ENCODE measurements at places on chromosomes 16 and 17.
A peak's percentile ranks its signal among the peaks of the same experiment; 100 is the strongest.

DNA sequence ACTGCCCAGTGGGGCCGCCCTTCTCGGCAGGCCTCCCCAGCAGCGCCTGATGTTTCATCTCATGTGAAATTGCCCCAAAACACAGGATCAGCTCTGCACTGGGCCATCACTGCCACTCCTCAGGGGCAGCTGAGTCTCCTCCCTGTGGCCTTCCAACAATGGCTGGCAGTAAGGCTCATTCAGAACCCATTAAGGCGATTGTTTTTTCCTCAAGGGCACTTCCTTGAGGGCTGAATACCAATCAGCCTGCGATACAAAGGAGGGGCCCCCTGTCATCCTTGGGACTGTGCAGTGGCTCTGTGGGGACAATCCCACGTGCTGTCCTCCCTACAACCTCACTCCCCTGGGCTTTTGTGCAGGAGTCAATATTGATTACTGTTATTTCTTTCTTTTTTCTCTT is 47.5 kb downstream of the XYLT1 start:
- DNase-seq = no peak

- DNase-seq = no peak
Observed at GRCh38 chr17:30377574-30378240, 1.0 kb upstream of the CPD start.

DNA sequence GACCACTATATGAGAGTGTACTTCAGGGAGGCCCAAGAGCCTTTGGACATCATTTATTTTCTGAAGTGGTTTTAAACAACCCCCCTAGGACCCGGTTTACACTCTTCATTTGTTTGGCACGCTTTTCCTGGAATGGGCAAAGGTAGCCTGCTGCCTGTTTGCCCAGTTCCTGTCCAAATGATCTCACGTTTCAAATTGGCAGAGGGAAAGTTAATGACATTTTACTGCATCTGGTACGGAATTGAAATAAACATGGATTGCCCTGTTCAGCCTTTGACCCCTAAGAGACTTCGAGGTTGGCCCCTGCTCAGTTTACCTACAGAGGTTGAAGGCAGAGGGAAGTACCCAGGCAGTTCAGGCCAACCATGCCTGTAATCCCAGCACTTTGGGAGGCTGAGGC is 5.8 kb upstream of the RPRML start:
- no peak for DNase-seq

DNA sequence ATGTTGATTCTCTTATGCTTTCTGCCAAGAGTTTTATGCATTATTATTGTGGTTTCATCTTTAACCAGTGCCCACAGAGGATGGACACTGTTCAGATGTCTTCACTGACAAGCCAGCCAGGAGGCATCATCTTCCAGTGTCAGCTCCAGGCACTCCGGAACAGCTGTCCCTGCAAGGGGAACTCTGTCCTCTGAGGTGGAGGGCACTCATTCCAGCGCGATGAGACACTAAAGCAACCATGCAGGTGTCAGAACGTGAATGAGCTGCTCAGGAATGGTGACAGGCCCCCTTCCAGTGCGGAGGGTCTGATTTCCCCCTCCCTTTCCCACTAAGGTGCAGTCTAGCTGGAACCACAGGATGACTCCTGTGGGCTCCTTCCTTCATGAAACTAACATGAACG is 117.5 kb downstream of the NOG start:
- DNase-seq = no peak

GRCh38 chr17:77745702-77746101 is 212.8 kb upstream of the TNRC6C start:
- DNase-seq = no peak

GRCh38 chr16:11111150-11111549 is 144.9 kb downstream of the SOCS1 start:
- no peak for DNase-seq

DNA sequence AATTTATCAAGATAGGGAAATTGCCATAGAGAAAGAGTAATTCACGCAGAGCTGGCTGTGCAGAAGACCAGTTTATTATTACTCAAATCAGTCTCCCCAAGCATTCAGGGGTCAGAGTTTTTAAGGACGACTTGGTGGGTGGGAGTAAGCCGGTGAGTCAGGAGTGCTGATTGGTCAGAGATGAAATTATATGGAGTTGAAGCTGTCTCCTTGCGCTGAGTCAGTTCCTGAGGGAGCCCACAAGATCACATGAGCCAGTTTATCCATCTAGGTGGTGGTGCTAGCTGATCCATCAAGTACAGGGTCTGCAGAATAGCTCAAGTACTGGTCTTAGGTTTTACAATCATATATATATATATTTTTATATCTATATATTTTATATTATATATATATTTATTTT is 6.0 kb upstream of the AQP8 start:
- DNase-seq = no peak

DNA sequence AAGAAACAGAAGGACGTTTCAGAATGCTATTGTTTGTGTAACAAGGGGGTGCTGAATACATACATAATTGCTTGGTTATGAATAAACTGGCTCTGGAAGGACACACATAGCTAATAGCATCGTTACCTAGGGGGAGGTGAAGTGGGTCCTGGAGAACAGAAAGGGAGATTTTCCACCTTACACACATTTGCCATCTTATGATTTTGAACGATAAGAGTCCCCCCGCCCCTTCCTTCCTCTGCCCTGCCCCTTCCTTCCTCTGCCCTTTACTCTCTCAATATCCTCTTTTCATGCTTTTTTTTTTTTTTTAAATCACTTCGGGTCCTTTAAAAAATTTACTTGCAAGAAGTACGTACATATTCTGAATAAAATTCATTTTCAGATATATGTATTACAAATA is 902 bp upstream of the DHRS7B start:
- DNase-seq = peak; percentile 46

DNA sequence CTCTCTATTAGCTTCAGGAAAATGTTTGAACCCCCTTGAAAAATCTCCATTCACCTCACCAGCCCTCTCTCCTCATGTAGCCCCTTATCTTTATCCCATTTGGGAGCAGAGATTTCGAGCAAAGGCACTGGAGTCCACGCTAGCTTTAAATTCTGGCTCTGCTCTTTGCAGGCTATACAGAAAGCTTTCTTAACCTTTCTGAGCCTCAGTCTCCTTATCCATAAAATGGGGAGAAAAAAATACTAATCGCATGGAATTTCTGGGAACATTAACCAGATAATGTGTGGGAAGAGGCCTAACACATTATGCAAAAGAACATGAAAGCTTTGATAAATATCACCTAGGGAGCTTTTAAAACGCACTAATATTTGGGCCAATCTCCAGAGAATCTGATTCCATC is 476.3 kb upstream of the CDH5 start:
- DNase-seq = no peak

GRCh38 chr16:87824016-87824990 is 45.0 kb downstream of the SLC7A5 start:
- DNase-seq = no peak

DNA sequence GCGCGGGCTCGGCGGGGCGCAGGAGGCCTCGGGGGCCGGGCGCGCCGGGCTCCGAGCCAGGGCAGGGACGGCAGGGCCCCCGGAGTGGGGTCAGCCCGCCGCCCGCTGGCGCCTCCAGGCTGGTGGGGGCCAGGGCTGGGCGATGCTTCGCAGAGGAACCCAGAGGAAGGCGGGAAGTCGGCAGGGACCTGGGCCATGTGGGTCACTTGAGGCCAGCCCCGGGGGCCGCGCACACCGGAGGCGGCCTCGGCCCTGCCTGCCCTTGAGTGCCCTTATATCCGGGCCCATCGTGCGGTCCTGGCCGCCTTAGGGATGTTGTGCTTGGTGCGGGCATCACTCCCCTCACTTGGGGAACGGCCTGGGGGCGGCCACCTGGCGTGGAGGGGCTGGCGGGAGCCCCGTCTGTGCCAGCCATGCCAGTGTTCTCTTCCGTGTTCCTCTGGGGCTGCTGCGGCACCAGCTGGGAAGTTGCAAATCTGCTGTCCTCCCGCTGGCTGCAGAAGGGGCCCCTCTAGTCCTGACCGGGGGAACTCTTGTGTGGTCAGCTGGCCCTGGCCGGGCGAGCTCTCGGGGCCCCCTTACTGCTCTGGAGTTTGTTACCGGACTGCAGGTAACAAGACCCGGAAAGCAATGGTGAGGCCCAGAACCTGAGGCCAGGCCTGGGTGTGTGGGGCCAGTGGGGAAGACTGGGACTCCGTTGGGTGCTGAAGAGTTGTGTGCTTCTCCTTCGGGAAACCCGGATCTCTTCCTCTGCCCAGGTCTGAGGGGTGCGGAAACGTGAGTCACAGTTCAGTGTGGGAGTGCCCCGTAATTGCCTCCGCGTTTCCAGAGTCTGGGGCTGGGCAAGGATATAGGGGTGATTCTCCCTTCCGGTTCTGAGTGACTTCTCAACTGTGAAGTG is 849 bp downstream of the CAPN15 start:
- peak; percentile 28 for DNase-seq

DNA sequence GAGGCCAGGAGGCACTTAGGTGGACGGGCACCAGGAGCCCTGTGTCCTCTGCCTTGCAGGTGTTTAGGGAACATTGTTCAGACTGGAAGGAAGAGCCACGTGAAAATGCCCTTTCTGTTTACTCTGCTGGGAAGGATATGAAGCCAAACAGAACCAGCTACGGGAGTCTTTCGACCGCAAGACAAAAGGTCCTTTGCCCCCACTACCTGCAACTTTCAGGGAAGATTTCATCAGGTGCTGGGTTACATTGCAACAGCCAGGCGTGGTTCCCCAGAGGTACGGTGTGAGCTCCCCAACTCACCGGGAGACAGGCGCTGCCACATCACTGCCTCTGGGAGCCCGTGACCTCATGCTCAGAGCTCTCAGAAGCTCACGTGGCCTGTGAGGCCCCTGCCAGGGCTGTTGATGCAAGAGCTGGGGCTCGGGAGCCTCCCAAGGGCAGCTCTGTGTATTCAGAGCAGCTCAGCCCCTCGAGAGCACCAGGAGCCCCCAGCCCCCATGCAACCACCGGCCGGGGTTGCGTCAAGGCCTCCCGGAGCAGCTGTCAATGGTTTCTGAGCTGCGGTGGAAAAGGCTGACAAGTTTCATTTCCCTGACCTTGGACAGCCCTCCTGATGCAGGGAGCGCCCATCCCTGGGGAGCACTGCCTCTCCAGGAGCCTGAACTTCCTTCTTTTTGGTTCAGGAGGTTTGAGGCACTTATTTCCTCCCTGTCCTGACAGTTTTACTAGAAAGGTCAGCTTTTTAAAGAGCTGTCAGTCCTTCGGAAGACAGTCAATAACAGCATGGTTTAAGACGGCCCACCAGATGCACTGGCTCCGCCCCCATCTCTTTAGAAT is 42.1 kb downstream of the TBC1D16 start:
- peak; percentile 80 for DNase-seq

DNA sequence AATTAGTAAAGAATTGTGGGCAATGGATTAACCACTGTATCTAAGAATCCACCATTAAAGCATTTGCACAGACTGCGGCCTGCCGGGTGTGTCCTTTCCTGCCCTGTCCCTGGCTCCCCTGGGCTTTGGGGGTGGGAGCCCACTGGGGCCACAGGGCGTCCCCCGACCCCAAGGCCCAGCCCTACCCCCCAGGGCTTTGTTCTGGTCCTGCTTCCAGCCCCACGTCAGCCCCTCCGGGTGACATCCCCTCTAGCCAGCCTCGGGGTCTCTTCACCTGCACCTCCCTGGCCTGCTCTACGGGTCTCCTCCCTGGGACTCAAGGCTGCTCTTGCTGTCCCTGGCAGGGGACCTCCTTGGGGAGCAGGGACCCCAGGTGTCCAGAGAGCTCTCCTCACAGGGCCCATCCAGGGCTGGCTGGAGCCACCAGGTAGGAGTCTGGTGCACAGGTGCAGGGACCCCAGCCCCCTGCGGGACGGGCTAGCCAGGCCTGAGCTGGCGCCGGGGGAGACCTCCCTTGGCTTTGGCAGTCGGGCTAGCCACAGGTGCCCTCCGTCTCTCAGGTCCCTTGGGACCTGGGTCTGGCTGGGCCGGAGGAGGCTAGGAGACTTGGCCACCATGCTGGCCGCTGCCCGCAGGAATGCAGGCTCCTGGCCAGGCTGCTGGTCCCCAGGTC is 6.4 kb upstream of the BAIAP3 start:
- no peak for DNase-seq

- DNase-seq = no peak
Observed at GRCh38 chr17:77489239-77489892, 348.6 kb downstream of the SEC14L1 start.

GRCh38 chr17:30477774-30478115 is 537 bp downstream of the GOSR1 start:
- no peak for DNase-seq

All from activated naive CD4-positive, alpha-beta T cell treated with anti-CD3 and anti-CD28 coated beads, Interleukin-2, amount 50 U/mL, for 16 hours (primary cell).